ENCODE measurements at places on chromosomes 13 and 19.

GRCh38 chr13:91142572-91142971 is 204.9 kb upstream of the MIR17HG start:
- DNase-seq: no peak

GRCh38 chr13:99307247-99307646 is at the start of gene GPR183:
TSS of gene GPR183 (minus strand) at chr13:99307399. CDS start at chr13:99296145, 11,254 bp downstream.
- DNase-seq: no peak

- no peak for DNase-seq
Observed at GRCh38 chr13:43295825-43296564, 272.6 kb downstream of the DNAJC15 start.

GRCh38 chr19:46224773-46225172 is 4.8 kb upstream of the IGFL1 start:
- DNase-seq: no peak

- no peak for DNase-seq
Observed at GRCh38 chr13:101149735-101150384, 266.4 kb downstream of the NALCN start.

GRCh38 chr13:28751175-28751960 is 32.6 kb upstream of the SLC46A3 start:
- no peak for DNase-seq

GRCh38 chr13:104532132-104532531 is 1465.9 kb upstream of the SLC10A2 start:
- DNase-seq: no peak

DNA sequence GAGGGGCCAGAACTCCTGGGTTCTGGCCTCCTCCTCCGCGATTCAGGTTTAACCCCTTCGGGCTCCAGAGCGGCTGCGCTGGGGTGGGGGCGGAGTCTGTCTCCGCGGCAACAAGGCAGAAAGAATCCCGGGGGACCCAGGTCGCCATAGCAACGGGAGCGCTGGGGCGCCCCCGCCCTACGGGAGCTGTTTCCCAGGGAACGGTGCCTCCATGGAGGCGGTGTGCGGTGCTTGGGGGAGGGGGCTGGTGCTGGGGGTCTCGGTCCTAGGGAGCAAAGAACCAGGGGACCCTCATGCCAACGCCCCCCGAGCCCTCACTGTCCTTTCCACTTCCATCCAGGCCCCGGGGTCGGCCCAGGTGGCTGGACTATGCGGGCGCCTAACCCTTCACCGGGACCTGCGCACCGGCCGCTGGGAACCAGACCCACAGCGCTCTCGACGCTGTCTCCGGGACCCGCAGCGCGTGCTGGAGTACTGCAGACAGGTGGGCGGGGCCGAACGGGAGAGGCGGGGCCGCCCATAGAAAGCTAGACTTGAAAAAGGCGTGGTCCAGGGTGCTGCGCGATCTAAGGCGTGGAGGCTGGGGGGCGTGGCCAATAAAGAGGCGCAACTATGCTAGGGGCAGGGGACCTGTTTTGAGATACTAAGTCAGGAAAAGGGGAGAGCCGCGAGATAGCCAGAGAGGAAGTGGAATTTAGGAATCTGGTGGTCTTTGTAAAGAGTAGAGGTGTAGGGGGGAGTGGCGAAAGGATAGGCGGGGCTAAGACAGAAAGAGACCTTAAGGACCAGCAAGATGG is 1.2 kb downstream of the APLP1 start:
- peak; percentile 60 for DNase-seq

DNA sequence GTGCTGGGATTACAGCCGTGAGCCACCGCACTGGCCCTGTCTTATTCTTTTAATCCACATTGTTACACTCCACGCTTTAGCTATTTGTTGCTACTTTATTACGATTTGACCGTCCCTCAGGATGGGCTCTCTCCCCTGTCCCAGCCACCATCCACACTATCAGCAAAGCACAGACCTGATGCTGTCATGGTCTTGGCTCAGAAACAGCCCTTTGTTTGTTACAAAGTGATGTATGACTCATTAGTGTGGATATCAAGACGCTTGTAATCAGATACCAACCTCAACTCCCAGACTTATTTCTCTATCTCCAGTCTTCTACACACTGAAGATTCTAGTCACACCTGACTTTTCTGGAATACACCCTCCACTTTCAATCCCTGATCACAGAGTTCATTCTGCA is 84.6 kb upstream of the FREM2 start:
- no peak for DNase-seq

GRCh38 chr19:13428352-13428751 is 77.9 kb downstream of the CACNA1A start:
- DNase-seq: no peak

- no peak for DNase-seq
Observed at GRCh38 chr19:4593409-4593851, 33.9 kb upstream of the SEMA6B start.

GRCh38 chr19:37778613-37779126 is 716 bp downstream of the ZNF573 start:
- DNase-seq: no peak

- DNase-seq: no peak
Observed at GRCh38 chr13:111153977-111154332, 38.8 kb downstream of the ARHGEF7 start.

- no peak for DNase-seq
Observed at GRCh38 chr13:79307866-79308298, 98.2 kb downstream of the RBM26 start.

- DNase-seq: no peak
Observed at GRCh38 chr13:101785858-101786257, 333.4 kb downstream of the ITGBL1 start.

DNA sequence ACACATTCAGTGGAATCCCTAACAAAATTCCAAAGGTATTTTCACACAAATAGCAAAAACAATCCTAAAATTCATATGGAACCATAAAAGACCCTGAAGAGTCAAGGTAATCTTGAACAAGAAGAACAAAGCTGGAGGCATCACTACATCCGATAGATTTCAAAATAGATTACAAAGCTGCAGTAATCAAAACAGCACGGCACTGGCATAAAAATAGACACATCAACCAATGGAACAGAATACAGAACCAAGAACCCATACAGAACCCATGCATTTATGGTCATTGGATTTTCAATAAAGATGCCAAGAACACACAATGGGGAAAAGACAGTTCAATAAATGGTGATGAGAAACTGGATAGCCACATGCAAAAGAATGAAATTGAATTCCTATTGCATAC is 32.5 kb downstream of the ZNF566 start:
- no peak for DNase-seq

GRCh38 chr19:34370117-34370516 is 5.1 kb downstream of the GPI start:
- no peak for DNase-seq

- DNase-seq: no peak
Observed at GRCh38 chr13:101382701-101383100, 33.6 kb downstream of the NALCN start.

DNA sequence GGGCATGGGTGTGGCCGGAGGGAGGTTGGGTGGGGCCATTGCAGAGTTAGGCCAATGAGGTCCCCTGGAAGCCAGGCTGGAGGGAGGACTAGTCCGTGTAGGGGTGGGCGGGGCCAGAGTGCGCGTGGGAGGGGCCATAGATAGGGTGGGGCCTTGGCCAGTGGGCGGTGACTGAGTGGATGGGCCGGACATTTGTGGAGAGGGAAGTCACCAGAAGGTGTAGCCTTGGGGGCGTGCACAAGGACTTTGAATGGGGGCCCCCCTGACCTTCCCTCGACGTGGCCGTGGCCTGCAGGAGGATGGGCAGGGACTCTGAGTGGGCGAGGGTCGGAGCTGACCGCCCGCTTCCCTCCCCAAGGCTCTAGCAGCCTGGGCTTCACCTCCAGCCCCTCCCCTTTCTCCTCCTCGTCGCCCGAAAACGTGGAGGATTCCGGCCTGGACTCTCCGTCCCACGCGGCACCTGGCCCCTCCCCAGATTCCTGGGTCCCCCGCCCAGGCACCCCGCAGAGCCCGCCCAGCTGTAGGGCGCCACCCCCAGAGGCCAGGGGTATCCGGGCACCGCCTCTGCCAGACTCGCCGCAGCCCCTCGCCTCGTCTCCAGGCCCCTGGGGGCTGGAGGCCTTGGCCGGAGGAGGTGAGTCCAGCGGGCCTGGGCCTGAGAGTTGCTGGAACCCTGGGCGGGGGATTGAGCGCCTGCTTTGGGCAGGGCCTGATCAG is 16.5 kb upstream of the B3GNT3 start:
- peak; percentile 20 for DNase-seq

DNA sequence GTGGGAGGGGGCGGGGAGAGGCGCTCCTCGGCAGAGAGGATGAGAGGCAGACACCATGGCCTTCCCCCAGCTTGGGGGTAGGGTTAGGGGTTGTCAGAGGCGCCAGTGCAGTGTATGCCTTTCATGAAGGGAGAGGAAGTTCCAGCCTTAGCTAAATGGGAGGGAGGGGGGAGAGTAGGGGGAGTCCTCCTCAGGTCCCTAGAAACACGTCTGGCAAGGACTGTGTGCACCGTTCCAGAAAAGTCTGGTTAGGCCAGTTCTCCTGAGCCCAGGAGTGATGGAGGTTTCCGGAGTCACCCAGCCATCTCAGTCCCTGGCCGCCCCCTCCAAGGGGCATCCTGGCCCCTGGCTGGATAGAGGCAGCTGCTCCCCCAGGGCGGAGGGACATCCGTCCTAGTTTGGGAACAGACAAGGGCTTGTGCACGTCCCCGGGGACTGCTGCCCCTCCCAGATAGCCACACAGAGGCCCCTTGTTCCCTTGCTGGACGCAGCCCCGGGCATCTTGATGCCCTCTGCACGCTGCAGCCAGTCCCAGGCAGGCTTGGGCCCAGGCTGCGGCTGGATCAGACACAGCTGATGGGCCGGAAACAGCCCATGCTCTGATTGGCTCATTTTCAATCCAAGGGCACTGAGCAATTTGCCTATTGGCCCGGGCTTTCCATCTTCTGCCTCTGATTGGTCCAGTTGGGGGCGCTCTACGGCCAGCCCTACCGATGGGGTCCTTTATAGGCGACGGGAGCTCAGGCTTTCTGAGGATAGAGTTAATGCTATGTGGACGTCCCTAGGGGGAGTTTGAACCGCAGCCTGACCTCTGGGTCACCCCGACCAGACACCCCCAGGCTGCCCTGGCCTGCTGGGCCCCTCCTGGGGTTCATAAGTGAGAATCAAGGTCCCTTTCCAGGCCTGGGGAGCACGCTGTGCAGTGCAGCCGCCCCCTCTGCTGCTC is 3.8 kb downstream of the S1PR2 start:
- DNase-seq: no peak

DNA sequence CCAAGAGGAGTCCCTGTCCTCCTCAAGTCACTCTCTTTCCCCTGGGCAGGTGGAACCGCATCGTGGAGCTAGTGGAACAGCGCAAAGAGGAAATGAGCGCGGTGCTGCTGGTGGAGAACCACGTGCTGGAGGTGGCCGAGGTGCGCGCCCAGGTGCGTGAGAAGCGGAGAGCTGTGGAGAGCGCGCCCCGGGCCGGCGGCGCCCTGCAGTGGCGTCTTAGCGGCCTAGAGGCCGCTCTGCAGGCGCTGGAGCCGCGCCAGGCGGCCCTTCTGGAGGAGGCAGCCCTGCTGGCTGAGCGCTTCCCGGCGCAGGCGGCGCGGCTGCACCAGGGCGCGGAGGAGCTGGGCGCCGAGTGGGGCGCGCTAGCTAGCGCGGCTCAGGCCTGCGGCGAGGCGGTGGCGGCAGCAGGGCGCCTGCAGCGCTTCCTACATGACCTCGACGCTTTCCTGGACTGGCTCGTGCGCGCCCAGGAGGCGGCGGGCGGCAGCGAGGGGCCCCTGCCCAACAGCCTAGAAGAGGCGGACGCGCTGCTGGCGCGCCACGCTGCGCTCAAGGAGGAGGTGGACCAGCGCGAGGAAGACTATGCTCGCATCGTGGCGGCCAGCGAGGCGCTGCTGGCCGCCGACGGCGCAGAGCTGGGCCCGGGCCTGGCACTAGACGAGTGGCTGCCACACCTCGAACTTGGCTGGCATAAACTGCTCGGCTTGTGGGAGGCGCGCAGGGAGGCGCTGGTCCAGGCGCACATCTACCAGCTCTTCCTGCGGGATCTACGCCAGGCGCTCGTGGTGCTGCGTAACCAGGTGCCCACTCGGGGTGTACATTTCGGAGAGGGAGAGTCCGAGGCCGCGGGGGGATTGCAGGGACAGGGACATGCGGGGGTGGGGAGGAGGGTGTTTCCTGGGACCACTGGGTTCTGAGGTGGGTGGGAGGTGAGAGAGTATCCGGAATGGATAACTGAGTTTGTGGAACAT is 52.8 kb downstream of the SPTBN4 start:
- no peak for DNase-seq

DNA sequence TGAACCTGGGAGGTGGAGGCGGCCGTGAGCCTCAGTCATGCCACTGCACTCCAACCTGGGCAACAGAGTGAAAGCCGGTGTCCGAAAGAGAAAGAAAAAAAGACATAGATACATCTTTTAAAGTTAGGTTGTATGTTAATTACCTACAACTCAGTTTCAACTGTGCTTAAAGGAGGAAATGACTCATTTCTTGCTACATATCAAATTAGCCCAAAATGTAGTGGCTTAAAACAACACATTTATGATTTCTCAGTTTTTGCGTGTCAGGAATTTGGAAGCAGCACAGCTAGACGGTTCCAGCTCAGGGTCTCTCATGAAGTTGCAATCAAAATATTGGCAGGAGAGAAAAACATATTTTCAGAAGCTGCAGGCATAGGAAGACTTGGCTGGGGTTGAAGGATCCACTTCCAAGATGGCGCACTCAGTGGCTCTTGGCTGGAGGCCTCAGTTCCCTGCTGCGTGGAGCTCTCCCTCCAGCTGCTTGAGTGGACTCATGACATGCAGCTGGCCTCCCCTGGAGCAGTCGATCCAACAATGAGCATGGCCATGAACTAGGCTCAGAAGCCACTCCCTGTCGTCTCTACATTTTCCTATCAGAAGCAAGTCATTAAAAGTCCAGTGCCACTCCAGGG is 7.1 kb downstream of the LDLR start:
- DNase-seq: no peak

GRCh38 chr13:25372284-25373081 is 709 bp downstream of the ATP8A2 start:
- DNase-seq: no peak

DNA sequence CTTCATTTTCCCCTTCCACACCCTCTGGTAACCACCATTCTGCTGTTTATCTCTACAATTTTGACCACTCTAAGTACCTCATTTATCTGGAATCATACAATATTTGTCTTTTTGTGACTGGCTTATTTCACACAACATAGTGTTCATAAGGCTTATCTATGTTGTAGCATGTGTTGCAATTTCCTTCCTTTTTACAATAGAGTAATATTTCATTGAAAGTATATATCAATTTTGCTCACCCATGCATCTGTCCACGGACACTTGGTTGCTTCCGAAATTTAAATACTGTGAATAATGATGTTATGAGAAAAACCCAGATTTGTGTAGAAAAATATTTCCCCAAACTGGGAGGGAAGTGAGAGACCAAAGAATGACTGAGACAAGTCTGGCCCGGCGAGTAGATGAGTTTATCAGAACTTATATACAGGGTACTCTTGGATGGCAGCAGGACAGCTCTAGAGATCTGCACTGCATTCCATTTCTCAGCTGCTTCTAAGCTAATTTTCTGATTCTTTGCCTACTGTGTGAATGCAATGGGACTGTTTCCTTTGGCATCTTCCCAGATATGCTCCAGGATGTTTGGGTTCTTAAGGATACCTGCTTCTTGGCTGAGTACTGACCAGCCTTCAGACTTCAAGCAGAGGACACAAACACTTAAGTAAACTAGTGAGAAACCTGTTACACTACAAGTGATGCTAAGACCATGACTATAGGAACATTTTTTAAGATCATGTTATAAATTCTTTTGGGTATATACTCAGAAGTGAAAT is 834.0 kb upstream of the PCDH9 start:
- no peak for DNase-seq
